GM12878 (cell line): ENCODE measurements at places on chromosomes 5 and 9.

- no peak for DNase-seq
Measured at GRCh38 chr5:74143721-74144330, 496.7 kb downstream of the ENC1 start.

DNA sequence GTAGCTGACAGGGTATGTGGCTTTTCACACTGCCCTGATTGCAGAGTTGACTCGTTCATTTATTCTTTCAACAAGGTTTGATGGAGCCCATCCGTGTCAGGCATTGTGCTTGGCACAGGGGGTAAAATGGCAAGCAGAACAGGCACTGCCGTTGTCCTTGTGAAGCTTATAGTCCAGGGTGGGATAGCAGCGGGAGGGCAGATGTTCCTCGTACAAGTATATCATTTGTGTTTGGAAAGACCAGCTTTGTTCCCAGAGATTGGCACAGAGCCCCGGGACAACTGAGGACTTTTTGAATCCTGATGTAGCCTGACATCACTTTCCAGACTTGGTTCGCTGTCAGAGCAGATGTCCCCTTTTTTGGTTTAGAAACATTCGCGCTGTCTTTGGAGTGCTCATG lies 50.9 kb downstream of the MVB12B start:
- DNase-seq, result no peak

GRCh38 chr5:170896779-170897178 lies 35.0 kb downstream of the RANBP17 start:
- DNase-seq, result no peak

GRCh38 chr9:23686257-23686656 lies 139.8 kb downstream of the ELAVL2 start:
- DNase-seq, result no peak

DNA sequence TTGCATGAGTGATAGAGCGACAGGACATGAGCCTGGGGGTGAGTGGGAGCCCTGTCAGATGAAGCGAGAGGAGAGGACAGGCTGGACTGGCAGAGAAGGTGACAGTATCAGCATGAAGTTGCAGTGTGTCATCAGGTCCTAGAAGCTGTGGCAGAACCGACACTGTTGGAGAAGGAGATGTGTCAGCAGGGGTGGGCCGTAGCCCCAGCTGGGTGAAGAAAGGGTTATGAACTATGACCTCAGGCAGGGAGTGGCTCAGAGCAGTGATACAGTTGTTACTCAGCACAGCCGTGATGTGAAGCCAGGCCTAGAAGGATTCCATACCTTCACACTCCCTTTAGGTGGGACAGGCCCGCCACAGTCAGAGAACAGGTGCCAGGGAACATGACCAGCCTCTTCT lies 7.6 kb downstream of the PCYOX1L start:
- no peak for DNase-seq

- DNase-seq, result no peak
Measured at GRCh38 chr5:121008041-121008440, 543.9 kb downstream of the PRR16 start.

GRCh38 chr9:6675268-6675667 lies 29.7 kb upstream of the GLDC start:
- DNase-seq, result no peak

DNA sequence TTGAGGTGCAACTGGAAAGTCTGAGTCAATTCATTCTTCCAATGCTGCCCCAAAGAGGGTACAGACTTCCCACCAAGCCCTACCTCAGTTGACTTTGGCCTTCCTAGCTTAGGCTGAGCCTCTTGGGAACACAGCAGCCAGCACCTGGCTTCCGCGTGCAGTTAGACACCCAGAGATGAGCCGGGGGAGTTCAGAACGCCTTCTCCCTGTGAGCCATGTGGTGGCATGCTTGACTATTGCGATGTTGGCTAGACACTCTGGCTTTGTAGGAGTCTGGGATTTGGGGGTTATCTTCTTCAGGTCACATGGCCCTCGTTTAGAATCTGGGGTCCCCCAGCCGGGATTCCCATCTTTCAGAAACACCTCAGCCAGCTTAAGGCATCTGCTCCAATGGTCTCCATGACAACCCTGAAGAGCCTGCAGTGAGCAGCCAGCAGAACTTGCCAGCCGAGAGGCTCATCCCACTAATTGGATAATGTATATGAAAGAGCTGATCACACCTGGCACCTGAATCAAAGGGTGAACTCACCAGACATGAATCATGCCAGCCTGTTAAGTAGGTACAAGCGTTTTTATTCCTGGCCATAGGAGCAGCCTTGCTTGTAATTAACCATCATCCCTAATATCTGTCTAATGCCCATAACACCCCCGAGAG lies 167.5 kb downstream of the SYK start:
- DNase-seq, result no peak
